H7 (cell line): ENCODE measurements at places on chromosomes 13 and 19. TPM values are rescaled to one million over a fixed set of nuclear protein-coding genes. Genes with fewer than 3 reads are reported as not detected.

- DNase-seq, result no peak
These were observed at the start of gene CYP4F3 for GRCh38 chr19:15640294-15640903. Gene CYP4F3 (plus strand): TSS chr19:15640897. CDS start chr19:15641416, 519 bp downstream.

DNA sequence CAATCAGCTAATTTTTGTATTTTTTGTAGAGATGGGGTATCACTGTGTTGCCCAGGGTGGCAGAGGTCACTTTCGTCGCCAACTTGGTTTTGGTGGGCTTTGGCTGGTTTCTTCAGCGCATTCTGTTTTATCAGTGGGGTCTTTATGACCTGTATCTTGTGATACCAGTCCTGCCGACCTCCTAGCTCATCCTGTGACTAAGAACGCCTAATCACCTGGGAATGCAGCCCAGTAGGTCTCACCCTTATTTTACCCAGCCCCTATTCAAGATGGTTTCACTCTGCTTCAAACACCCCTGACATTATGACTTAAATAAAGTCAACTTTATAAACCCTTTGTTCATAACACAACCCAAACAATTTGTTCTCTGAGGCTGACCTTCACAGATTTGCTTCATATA lies 3.0 kb upstream of the ZNF878 start:
- no peak for DNase-seq

Gene ZNF541
- total RNA-seq, result not detected in 2 replicates

GRCh38 chr13:43428545-43429296 lies 358.1 kb downstream of the ENOX1 start:
- DNase-seq, result no peak

Gene BEST2
- 0.37 and 1.5 TPM in 2 replicates for total RNA-seq

DNA sequence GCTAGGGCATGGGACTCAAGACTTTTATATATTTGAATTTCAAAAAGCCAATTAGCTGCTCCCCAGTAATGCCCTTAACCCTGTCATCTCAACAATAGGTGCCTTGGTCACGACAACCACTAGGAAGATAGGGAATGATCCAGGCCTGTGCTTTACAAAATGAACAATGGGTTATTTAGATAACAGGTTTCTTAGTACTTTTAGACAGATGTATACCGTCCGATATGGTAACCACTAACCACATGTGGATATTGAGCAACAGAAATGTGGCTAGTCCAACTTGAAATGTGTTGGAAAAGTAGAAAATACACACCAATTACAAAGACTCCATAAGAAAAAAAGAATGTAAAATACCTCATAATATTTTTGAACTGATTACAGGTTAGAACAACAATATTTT lies 201.2 kb downstream of the LHFPL6 start:
- no peak for DNase-seq

DNA sequence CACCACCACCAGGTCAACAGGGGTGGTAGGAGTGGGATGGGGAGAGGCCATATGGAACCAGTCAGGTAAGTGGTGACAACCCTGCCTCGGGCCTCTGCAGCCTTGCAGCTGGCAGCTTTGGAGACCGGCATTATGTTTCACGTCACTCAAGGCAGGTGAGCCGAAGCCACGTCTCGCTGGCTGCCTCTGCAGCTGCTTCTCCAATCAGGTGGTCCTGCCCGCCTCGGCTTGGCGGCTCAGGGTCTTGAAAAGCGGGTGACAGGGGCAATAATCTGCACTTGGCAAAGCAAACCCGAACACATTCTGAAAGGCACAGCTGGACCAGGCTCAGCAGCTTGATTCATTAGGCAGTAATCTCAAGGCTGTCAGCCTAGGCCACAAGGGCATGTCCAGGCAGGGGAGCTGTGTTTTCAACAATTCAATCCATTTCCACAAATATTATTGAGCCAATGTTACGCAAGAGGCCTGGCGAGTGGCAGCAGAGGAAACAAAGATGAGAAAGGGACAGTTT lies 77.4 kb upstream of the PCDH8 start:
- DNase-seq, result no peak

Gene GZMM
- 0.38 and 1.6 TPM in 2 replicates for total RNA-seq

DNA sequence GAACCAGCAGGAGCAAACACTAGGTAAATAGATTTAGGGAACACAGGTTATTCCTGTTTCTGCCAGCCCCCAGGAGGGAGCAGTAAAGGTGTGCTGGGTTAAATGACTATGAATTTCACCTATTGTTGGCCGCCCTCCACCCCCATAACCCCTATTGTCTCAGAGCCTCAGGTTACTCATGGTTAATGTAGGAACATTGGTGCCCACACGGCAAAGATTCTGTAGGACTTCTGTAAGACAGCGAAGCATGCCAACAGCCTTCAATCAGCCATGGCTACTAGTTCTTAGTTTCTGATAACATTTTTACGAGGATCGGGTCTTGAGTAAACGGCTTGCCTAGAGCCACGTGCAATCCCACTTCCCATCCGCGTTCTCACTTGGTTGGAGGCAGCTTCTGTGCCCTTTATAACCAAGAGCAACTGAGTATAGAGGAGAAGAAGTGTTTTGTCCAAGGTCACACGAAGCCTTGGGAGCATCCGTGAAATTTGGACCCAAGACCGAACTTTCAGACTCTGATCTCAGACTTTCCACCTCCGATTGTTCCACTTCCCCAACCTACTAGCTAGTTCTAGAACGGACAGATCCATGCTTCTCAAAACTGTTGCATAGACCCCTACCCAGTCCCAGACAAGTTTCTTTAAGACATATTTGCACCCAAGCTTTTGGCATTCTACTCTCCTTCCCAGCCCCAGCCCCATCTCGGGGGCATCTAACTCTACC lies 5.1 kb upstream of the CACNG8 start:
- DNase-seq, result peak; percentile 77

DNA sequence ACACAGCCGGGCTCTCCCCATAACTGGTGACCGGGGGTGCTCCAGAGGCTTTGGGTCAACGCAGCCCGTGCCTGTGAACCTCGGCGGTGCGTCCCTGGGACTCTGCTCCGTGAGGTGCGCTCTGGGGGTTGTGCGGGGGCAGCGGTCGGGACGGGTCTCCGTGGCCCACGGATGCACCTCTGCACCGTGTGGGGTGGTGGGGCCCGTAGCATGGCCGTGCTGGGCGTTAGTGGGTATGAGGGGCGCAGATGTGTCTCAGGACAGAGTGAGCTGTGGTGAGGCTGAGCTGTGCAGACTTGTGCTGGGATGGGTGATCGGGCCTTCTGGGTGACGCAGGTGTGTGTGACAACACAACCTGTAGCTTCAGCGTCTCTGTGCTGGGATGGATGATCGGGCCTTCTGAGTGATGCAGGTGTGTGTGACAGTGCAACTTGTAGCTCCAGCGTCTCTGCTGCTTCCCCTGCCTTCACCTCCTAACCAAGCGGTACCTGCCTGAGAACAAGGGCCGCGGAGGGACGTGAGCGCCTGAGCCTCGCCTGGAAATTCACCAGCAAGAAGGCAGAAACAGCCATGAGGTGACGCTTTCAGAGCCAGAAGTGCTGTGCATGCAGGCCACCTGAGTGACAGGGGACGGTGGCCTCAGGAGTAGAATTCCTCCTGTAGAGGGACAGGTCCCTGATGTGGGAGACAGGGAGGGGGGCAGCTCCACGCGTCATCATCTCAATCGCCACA lies 599 bp downstream of the ZNF331 start:
- DNase-seq, result peak; percentile 56

DNA sequence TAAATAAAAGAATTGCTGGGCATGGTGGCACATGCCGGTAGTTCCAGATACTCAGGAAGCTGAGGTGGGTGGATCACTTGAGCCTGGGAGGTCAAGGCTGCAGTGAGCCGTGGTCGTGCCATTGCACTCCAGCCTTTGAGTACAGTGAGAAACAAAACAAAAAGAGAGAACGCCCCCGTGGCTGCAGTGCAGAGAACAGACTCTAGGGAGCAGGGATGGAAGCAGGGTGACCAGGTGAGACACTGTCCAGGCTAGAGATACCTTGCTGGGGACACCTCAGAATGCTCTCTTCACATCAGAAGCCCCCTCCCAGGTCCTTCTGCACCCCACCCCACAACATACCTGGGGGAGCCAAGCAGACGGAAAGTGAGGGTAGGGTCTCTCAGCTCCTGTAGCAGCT lies 24.8 kb downstream of the MAP4K1 start:
- DNase-seq, result peak; percentile 67

GRCh38 chr19:45408830-45409556 lies 2.5 kb downstream of the POLR1G start:
- peak; percentile 26 for DNase-seq

DNA sequence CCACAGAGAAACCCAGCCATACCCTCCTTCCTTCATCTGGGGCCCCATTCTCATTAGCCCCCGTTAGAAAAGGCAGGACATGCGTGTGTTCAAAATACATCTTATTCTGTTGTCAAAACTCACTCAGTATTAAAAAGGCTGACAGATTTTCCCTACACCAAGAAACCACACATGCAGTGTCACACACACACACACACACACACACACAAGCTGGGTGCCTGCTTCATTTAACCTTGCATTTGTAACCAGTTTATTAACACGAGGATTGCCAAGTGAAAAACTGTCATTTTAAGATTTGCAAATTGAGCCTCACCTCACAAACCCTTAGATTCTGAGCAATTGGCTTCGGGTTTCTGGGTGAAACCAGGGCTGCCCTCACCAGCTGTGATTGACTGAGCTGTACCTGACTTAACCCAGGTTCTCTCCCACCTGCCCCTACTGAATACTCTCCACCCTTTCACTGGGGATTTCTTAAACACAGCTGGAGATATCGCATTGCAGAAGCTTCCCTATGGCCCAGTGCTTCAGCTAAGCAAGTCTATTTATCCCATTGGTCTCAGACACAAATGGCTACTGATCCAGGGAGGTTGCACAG lies 172.7 kb upstream of the ZNF507 start:
- DNase-seq, result peak; percentile 34

DNA sequence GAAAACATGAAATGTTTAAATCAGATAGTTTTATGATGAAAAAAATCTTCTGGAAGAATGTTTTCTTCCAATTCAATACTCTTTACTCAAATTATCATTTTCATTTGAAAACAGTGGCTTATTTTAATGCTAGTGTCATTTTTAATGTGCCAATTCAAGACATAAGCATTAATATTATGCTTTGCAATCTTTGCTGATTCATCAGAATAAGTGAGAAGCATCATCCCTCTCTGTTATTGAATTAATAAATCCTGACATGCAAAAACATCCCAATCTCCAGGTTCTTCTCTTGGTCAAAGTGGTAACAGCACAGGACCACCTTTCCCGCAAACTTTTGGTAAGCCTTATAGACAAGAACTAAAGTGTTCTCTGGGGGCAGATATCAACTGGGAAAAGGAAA lies 3.8 kb downstream of the INTS6 start:
- no peak for DNase-seq

DNA sequence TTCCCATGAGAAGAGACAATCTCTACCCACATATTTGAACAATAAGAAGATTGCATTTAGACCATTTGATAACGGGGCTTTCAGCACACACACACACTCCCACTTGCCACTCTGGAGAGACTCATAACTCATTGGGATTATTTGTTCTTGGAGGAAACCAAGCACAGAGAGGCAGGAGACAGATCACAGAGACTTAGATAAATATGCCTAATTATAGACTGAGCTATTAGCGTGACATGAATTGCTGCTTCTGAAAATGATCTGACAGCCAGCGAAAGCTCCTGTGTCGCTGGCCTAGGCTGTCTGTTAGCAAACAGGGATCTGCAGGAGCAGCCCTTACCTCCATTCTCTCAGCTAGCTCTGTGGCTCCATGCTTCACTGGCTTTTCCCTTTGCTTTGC lies 111.4 kb downstream of the CCNA1 start:
- no peak for DNase-seq

- peak; percentile 90 for DNase-seq
These were observed 12.1 kb upstream of the CEACAM8 start for GRCh38 chr19:42606660-42607351.

Gene CEACAM20
- not detected in 2 replicates for total RNA-seq

Gene SLC7A10
- total RNA-seq, result 2.4 and 3.0 TPM in 2 replicates
